NCI-H774 (cell line): ENCODE measurements at places on chromosomes 16 and 17.

DNA sequence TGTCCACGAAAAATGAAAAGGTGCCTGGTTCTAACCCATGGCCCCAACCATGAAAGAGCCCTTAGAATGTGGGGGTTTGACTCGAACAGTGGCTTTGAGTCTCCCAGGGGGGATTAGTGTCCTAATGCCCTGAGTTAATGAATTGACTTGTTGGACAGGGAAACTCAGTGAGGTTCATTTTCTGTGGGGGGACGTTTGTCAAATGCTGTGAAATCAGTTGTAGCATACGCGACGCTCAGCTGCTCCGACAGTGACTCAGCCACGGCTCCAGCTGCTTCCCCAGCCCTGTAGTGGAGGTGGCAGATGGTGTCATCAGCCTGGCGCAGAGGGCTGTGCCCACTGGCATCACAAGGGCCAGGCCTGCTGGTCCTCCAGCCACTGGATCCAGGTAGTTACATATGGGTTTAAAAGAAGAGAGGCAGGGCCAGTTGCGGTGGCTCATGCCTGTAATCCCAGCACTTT is 3.9 kb upstream of the TMEM235 start:
- peak; percentile 58 for DNase-seq

DNA sequence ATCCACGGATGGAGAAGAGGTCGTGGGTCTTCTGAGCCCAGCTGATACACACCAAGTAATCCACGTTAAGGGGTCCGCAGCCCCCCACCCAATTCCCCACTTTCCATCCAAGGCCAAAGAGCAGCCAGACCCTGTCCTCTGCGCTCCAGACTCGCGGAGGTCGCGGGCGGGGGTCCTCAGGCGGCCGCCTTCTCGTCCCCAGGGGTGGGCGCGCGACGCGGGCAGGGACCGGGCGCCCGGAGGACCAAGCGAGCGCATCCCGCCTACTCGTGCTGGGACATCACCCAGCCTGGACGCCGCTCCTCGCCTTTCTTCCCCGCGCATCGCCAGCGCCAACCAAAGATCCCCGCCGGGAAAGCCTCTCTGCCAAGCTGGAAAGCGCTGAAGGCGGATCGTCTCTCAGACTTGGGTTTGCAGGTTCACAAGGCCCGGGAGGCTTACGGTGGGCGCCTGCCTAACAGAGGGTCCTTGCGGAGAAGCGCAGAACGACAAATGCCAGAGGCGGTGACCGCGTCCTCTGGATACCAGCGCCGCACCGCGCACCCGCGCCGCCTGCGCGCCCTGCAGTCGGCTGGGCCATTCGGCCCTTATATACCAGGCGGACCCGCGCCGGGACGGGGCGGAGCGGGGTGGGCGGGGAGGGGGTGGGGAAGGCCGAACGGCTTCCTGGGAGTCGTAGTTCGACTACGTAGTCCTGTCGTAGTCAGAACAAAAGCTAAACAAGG is 471.6 kb downstream of the SOX9 start:
- DNase-seq = peak; percentile 93

DNA sequence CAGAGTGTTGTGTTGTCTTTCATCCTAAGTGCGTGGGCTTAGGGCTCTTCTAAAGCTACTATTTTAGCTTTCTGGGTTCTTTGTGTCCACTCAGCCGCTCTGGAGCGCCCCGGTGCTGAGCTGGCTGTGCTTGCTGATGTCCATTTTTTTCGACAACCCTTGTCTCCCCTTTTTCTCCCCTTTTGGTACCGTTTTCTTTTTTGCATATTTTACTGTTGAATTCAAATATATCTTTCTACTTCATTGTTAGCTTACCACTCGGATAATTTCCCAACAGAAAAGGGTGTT is 1.2 kb downstream of the SRRM2 start:
- no peak for DNase-seq

DNA sequence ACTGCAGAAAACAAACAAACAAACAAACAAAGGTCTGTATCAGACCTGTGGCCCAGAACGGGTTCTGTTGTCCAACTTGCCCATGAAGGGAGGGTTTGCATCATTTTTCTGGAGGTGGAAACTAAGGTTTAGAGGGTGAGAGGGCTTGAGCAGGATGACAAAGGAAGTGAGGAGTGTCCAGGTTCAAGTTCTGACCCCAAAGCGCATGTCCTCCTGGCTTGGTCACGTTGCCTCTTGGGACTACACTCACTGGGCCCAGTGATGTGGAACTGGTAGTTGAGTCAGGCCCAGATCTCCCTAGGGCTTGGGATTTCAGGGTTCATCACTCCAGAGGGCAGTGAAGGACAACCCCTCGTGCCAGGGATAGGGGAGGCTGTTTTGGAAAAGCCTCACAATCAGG is 1.8 kb downstream of the SREBF1 start:
- no peak for DNase-seq

DNA sequence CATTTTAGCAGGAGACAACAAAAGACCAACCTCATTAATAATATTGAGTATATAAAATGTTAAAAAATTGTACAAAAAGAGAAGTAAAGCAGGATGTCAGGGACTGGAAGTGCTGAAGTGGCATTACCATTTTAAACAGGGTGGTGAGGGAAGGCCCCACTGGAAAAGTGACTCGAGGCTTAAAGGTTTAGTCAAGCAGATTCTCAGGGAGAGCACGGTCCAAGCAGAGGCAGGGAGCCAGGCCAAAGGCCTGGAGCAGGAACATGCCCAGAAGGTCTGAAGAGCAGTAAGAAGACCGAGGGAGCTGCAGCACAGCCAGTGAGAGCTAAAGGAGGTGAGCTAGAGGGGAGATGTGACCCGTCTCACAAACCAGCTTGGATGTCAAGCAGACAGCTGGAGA is 7.6 kb downstream of the XPO6 start:
- DNase-seq = no peak

GRCh38 chr16:17759451-17760390 is 289.0 kb upstream of the XYLT1 start:
- no peak for DNase-seq

- no peak for DNase-seq
These were observed 27.8 kb downstream of the FAM20A start for GRCh38 chr17:68573338-68573737.

GRCh38 chr17:50558091-50558490 is 2.4 kb upstream of the CACNA1G start:
- DNase-seq = no peak

- no peak for DNase-seq
These were observed 215.9 kb upstream of the GSE1 start for GRCh38 chr16:85396879-85397871.

DNA sequence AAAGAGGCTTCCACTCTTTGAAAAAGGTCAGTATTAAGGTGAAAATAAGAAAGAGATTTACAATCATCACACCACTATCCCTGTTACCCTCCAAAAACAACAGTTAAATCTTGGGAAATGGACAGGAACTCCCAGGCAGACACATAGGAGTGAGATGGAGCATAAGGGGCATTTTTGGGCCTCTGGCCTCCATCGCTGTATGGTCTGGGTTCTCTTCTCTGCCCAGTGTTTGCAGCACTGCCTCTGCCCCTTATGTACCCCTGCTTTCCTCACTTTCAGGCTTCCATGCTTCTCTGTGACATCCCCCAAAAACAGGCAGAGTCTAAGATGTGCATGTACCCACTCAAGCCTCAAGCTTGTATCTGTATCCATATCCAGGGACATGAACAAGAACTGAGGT is 630 bp upstream of the HOXB2 start:
- no peak for DNase-seq

GRCh38 chr17:44197980-44198720 is 1.5 kb downstream of the ATXN7L3 start:
- DNase-seq = no peak

DNA sequence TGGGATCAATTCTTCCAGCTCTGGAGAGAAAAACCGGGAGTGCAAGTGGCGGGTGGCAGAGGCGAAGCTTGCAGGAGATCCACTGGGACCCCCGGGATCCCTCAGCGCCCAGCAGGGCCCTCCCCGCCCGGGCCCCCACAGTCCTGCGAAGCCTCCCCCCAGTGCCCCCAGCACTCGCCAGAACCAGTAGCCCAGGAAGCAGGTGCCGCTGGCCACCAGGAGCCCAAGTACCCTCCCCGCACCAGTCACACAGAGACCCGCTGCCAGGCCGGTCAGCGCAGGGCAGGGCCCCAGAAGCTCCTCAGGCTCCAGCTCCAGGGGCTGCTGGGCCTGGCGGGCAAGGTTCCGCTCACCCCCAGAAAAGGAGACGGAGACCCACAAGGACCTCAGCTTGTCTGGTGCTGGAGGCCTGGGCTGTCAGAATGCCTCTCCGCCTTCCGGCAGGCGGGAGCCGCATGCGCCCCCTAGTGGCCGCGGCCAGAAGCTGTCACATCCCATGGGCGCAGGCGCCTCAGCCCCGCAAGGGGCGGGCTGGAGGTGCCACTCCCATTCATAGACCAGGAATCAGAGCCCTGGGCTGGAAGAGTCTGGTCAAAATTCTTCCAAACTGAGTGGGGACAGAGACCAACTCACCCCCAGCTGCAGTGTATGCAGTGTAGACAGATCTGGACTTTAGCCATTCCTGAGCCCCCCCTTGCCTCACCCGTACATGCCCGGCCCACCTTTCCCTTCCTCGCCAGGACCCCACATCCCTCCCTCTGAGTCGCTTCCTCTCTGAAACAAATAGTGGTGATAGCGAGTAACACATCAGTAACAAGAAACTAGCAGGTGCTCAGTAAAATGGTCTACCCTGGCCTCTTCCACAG is 1002.3 kb downstream of the KCNJ18 start:
- DNase-seq = no peak

GRCh38 chr17:19812407-19812806 is 55.3 kb downstream of the ULK2 start:
- no peak for DNase-seq

- DNase-seq = no peak
These were observed 14.5 kb downstream of the TRAF7 start for GRCh38 chr16:2170080-2170479.

- no peak for DNase-seq
These were observed 70.9 kb upstream of the KIFC3 start for GRCh38 chr16:57873218-57873617.

DNA sequence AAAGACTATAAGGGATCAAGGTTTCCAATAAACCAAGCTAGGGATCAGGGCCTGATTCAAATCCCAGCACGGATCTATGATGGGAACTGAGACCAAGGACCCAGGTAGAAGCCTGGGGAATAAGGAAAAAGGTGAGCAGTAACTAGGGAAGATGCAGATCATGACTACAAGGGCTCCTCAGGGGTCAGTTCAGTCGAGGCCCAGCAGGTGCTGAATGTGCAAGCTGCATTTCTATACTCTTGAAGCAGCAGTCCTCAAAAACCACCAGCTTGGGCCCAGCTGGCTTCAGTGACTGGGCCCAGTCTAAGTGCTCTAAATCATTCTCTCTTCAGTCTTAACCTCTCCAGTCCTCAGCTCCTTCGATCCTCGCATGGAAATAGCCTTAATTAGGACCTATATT is 228.8 kb upstream of the AXIN2 start:
- DNase-seq = no peak

DNA sequence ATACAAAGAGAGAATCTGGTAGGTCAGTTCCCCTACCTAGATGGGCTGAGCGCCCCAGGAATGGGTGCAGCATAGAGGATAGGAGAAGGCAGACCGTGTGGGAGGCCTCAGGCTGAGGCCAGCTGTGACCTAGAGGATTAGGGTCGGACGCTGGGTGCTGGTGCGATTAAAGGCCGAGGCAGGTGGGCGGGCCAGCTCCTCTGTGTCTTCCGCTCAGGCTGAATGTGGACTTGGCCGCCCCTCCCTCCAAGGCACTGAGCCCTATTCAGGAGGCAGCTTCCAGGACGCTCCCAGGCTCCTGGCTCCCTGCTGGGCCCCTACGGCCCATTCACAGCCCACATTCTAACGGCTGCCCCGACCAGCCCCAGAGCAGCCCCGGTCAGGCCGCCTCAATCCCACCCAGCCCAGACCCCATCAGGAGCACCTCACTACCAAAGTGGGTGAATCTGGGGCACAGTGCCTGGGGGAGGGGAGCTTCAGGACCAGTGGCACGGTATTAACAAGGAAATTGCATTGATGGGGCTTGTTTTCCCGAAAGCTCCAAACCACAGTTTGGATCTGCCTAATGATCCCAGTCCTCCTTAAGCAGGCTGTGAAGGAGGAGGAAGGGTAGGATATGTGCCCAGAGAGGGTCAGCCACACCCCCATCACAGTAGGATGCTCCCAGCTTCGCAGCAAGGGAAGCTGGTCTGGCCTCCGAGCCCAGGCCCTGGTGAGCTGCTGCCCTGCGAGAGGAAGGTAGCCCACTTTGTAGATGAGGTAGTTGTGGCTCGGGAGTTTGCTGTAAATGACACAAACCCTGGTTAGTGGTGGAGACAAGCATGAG is 14.5 kb downstream of the RHBDL3 start:
- no peak for DNase-seq

GRCh38 chr16:546909-547770 is 13.1 kb upstream of the PRR35 start:
- DNase-seq = no peak

GRCh38 chr17:72104164-72104862 is 16.5 kb upstream of the SOX9 start:
- no peak for DNase-seq

DNA sequence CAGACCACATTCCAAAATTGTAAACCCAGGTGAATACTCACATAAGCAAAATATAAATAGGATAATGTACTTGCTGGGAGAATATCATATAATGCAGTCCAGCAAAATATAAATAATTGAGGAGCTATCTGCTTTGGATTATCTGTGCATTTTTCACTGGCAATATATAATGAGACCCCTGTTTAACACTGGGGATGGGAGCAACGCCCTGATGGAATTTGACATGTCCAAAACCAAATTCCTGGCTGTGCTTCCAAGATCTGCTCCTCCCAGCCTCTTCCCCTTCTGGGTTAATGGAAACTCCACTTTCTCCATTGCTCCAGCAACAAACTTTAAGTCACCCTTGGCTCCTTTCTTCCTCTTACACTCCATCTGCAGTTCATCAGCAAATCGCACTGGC is 35.5 kb upstream of the HLF start:
- DNase-seq = no peak

GRCh38 chr17:40777971-40778370 is 4.4 kb downstream of the KRT27 start:
- no peak for DNase-seq

DNA sequence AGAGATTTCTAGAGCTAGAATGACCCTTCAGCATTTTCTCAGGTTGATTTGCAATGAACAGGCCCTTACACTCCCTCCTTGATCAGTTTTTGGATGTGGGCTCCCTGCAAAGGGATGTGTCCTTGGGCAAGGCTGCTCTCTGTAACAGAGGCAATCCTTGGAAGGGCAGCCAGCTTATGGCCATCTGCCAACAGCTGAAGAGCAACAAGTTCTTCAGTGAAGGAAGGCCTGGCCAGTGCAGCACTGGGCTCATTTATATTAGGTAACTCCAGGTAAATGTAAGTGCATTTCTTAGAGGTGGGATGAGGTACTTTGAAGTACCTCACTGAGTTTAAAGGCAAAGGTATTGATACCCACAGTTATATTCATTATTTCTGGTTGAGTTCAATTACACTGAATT is 114.3 kb upstream of the KCNJ16 start:
- DNase-seq = no peak

- DNase-seq = no peak
These were observed 547 bp downstream of the RAB26 start for GRCh38 chr16:2148714-2149629.

- DNase-seq = no peak
These were observed 151.5 kb downstream of the AATF start for GRCh38 chr17:37100231-37100630.

GRCh38 chr16:48013491-48013901 is 142.3 kb downstream of the ABCC12 start:
- DNase-seq = no peak

- DNase-seq = no peak
These were observed 15.9 kb downstream of the POLR3K start for GRCh38 chr16:37511-37910.
